ENCODE measurements at places on chromosomes 2 and 18.

GRCh38 chr18:77115192-77115953 lies 17.2 kb downstream of the MBP start:
- DNase-seq = no peak

DNA sequence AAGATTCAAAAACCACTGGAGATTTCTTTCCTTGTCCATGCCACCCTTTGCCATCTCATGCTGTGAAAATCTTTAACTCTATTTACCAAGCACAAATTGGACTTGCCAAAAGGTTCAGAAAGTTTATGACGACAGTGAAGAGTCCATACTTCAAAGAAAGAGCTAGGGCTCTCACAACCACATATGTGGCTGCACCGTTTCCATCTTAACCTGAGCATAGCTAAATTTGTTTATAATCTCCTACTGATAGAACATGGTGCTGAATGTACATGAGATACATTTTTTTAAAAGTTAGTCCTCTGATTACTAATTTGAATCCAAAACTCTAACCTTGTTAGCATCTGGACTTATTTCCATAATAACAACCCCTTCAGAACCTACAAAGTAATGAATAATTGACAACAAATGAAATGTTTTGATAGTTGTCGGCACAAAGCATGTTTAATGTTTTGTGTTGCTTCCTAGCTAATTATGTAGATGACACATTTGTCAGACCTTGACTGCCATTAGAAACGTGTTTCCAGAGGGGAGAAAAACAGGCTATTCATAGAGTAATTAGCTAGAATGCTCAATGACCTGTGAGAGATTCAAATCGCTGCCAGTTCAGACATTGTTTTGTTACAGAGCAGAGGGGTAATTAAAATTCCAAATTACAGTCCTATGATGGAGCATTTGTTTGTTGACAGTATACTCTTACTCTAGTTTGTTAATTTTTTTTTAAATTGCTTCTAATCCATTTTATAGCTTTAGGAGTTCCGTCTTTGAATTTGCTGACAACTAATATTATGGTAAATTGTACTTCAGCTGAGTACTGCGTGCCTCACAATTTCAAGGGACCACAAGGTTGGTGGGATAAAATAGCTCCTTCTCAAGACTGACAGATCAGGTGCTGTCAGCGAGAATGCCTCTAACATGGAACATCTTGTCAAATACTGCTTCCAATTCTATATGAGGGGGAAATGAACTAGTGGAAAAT lies 31.8 kb downstream of the ARHGAP15 start:
- no peak for DNase-seq

- DNase-seq = peak; percentile 22
Observed at GRCh38 chr18:52437161-52437560, 97.2 kb downstream of the DCC start.

GRCh38 chr2:100924520-100925451 lies 77.3 kb upstream of the RPL31 start:
- DNase-seq = no peak

GRCh38 chr2:120802867-120803484 lies 67.3 kb downstream of the GLI2 start:
- DNase-seq = no peak

GRCh38 chr2:95017071-95017501 lies 8.4 kb upstream of the MAL start:
- DNase-seq = no peak

DNA sequence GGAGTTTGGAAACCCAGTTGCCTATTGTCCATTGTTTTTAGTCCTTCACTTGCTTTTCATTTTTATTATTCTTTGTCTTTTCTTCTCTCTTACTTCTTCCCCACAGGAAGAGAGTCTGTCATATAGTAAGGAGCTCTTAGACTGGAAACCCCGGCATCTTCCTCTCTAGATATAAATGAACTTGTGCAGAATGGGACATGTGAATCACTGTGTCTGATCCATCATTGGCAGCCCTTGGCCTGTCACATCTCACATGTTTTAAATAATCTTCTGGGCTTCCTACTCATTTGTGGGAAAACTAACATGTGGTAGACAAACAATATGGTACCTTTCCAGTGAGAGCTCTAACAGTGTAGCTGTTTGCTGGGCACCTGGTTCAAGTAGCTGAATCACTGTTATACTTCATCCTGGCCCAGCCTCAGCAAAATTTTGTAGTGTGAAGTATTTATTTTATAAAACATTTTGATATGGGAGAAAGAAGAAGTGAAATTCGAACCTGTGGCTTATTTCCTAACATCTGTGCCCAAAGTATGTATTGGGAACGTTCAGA lies 112.8 kb downstream of the PHLPP1 start:
- DNase-seq = no peak

- no peak for DNase-seq
Observed at GRCh38 chr2:138949517-138949916, 169.3 kb upstream of the NXPH2 start.

DNA sequence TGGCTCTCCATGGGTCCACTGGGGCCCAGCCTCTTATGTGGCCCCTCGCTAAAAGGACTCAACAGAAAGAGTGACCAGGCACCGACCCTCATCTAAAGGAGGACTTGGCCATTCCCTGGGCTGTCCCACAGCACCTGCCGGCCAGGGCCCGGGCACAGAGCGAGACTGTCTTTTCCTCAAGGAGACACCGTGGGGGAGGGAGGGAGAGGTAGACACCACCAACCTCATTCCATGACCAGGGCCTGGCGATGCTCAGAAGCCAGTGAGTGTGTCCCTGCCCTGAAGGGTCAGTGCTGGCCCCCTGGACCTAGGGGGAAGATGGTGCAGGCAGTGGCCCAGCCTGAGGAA lies 39.8 kb upstream of the ALPP start:
- DNase-seq = no peak

DNA sequence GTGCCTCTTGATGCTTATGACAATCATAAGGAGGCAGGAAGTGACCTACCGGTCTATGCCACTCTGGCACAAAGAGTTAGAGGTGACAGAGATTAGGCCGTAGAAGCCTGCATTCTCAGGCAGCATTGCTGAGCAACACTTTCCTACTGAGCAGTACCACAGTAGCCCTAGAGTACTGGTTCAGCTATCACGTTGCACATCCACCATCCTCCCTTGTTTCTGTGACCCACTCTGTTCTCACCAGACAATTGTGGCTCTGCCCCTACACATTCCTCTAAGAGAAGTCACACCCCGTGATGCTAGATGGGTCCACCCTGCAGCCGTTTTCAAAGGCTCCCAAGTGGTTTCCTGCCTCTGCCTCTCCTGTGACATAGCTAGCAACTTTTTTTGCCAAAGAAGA lies 22.6 kb upstream of the SUCLG1 start:
- DNase-seq = no peak

- no peak for DNase-seq
Observed at GRCh38 chr2:61946666-61947065, 41.2 kb downstream of the COMMD1 start.

DNA sequence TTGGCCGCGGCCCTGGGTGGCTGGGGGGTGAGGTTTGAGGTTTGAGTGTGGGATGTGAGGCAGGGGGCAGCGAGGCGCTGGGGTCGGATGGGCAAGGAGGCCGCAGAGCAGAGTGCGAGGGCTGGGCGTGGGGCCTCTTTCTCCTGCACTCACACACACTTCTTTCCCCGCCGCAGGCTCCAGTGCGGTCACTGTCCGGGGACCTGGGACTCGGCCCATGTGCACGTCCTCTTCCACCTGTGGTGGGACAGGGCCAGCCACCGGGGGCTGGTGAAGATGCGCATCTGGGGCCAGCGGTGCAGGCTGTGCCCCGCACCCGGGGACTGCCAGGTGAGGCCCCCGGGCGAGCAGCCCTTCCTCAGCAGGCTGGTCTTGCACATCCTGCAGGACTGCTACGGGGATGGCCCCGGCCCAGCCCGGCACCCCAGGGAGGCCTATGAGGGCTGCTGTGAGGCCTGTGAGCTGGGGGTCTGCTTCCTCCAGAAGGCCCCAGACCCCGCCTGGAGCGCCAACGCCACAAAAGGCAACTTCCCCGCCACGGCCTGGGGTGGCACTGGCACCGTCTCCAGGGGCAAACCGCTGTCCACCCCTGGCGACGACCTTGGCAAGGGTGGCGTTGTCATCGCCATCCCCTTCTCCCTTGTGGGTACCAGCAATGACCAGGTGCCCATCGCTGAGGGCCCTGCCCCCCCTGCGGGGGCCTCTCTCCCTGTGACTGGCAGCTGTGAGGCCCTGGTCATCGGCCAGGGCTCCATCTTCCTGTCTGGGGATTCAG lies 2.2 kb downstream of the RTP5 start:
- DNase-seq = no peak

- no peak for DNase-seq
Observed at GRCh38 chr2:238449241-238449640, 22.5 kb downstream of the ASB1 start.

Data from NCI-H1092 treated with DMSO at 0.1 percent for 48 hours (cell line).